ENCODE measurements at places on chromosomes 4 and X.

DNA sequence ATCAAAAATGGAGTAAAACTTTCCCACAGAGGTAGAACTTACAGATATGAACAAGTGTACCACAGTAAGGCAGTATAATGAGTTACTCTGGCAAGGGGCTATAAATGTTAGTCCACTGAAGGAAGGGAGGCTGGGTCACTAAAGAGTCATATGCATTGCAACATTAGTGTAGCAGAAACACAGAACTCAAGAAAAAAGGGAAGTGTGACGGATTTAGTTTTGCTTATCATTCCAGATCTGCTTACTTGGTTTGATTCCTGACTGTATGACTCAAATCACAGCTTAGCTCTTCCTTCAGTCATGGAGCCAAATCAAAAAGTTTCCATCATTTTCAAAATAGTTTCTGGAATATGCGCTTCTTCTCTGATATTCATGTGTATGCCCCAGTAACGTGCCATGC, 148.7 kb downstream of the FSTL5 start:
- DNase-seq, result no peak

DNA sequence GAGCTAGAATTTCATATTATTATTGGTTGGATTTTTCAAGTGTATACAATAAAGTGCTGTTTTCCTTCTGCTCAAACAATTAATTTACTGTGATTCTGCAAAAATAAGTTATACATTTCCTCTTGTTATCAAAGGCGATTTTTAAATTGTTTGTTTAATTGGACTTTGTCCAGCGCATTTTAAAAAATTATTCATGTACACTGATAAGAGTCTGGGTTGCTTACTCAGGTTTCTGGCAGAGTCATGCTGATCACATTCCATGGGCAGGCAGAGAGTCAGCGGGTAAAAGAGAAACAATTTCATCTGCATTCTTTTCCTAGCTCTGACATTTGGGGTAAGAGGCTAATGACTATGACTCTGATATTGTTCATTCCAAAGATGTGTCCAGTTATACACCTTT, 8.9 kb downstream of the FAT4 start:
- DNase-seq, result no peak

DNA sequence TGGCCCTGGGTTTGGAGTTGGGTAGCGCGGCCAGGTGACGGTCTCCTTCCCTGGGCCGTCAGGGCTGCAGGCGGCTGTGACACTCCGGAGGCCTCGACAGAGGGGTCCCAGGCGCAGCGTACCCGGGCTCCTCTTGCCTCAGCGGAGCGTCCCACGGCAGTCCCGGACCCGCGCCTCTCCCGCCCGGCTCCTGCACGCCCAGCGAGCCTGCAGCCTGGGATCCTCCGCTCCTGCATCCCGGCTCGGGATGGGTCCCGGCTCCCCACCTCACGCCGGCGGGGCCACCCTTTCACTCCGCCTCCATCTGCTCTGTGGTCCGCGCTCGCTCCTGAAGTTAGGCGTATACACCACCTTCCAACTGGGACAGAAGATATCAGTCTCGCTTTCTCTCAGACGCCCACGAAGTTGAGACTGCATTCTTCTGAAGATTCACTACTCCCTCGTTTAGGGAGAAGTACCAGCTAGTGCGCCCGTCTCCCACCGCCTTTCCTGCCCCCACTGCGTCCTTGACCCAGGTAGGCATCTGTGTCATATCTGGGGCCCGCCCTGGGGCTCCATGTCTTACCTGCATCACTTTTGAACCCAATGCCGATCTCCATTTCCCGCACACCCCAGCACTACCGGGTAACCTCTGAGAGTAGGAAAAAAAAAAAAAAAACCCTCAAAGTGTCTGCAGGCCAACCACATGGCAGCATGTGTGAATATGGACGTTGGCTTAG, 32.3 kb upstream of the KDR start:
- DNase-seq, result peak; percentile 62

DNA sequence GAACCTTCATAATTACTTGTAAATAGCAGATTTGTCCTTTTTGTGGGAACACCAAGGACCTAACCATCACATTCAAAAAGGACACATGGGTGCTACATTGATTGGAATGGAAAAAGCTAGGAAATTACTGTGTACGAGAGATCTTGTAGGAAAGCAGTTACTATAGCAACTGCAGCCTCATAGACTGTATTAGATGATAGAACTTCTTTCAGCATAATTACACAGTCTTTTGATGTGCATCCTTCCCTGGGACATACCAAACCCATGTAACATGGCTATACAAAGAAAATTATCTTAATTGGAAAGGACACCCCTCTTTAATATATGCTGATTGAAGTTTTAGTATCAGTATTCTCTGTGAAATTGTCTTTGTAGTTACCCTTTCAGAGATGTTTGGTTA, 130.7 kb upstream of the CTSO start:
- DNase-seq, result no peak

DNA sequence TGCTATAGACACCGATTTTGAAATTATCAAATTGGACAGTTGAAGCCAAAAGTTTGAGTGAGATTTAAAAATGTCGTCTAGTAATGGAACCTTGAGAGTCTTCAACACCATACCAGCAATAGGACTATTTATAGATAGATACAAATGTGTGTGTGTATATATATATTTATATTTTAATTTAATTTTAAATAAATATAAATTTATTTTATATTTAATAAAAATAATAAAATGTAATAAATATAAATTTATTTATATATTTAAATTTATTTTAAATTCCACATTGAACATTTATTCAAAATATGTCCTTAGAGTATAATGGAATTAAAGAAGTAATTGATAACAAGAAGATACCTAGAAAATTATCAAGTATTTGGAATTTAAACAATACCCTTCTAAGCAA, 221.9 kb upstream of the CXXC4 start:
- no peak for DNase-seq

GRCh38 chrX:50615570-50616158, 145.0 kb upstream of the DGKK start:
- DNase-seq, result no peak

- no peak for DNase-seq
These were observed 139.9 kb downstream of the FRMPD4 start for GRCh38 chrX:12278151-12278550.

GRCh38 chr4:37847311-37847884, 20.9 kb downstream of the PGM2 start:
- DNase-seq, result no peak

DNA sequence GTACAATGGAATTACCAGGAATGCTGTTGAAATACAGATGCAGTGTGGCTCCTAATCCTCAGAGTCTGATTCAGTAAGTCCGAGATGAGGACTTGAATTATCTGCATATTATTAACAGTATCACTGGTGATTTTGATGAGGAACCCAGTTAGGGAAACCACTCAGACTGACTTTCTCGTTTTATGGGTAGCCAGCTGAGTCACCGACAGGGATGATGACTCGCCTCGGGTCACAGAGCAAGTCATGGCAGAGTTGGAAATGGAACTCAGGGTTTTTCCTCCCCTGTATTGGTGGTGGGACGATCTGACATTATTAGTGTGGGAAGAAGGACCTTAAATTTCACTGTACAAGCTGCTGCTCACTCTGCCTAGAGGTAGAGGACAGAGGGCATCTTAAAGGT, 51.3 kb downstream of the RTL9 start:
- DNase-seq, result no peak

DNA sequence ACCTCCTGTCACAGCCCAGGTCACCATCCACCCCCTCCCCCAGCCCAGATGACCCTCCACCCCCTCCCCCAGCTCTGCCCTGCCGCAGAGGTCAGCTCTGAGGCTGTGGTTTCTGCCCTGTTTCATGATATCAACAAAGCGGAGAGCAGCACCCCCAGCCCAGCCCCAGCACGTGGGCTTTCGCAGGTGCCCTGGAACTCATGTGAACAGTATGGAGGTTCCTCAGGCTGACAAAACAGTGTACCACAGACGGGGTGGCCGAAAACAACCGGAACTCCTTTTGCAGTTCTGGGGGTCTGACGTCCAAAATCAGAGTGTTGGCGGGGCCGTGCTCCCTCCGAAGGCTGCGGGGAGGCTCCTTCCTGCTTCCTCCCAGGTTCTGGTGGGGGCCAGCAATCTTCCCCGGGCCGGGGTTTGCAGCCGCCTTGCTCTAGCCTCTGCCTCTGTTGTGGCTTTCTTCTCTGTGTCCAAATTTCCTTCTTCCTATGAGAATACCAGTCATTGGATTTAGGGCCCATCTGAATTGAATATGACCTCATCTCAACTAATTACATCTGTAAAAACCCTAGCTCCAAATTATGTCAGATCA, 7.9 kb upstream of the PSAPL1 start:
- DNase-seq, result no peak

GRCh38 chr4:139514382-139515059, 41.5 kb downstream of the SETD7 start:
- no peak for DNase-seq

DNA sequence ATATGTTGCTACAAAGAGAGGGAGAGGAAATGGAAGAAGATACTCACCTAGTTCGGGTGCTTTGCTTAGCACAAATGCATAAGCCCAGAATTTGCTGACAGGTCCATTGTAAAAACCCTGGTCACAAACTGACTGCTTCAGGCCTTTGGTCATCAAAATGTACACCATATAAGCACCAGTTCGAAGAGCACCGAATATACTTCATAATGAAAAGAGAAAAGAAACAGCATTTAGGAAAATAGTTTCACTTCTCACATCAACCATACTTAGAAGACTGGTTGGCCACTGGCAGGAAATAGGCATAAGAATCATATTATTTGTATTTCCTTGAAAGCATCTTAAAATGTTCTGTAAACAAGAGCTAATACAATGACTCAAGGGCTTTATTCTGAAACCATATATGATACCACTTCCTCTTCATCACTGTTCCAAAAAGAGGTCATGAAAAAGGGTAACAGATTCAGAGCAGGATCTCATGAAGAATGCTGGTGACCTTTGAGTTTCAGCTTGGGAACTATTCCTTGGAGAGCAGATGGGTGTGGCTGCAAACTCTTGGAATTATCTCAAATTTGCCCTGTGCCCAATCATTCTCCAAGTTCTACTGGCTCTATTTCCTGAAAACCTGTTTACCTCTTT, 138.7 kb downstream of the ELOVL6 start:
- no peak for DNase-seq

DNA sequence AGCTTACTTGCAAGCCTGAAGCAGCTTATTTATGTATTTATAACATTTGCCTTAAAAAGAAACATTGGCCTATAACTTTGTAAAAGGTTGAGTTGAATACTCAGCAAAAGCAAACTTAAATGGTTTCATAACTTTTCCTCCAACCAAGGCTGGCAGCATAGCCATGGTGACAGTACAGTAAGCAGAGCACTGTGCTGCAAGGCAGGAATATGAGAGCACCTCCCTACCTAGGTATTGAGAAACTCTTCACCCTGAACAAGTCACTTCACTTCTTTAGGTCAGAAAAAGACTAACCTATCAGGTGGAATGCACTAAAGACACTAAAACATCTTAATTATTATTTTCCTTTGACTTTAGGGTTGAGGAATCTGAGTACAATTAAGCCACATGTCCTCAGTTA, 63.9 kb upstream of the GYPA start:
- no peak for DNase-seq

DNA sequence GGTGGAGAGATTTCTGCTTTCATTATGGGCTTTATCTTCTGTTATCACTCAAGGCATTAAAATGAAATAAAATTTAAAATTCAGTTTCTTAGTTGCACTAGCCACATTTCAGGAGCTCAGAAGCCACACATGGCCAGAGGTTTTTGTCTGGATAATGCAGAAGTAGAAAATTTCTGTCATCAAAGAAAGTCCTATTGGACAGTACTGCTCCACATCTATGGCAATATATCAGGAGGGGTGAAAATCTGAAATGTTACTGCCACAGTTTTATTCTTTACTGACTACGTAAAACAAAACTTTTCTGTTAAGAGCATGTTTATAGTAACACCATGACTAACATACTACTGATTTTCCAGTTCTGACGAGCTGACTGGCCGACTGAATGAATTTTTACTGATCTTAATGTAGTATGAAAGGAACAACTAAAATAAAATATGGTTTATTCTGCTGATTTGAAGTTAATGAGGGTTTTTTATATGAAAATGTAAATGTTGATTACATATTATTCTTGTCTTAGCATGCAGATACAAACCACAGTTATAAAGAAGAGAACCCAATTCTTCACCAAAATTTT, 264.0 kb upstream of the HAND2 start:
- no peak for DNase-seq

GRCh38 chrX:38656350-38656915, 95.1 kb downstream of the TSPAN7 start:
- no peak for DNase-seq

DNA sequence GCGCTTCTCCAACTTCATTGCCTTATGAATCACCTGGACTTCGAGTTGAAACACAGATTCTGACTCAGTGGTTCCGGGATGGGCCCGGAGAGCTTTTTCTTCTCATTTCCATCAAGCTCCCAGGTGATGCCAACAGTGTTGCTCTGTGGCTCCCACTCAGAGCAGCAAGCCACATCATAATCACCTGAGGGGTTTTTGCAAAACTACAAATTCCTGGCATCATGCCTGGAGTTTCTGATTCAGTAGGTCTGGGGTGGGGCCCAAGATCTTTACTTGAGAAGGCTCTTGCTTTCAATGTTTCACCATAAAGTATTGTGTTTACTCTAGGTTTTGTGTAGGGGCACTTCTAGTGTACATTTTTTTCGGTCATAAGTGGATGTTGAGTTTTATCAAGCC, 7.0 kb downstream of the MTM1 start:
- DNase-seq, result no peak

DNA sequence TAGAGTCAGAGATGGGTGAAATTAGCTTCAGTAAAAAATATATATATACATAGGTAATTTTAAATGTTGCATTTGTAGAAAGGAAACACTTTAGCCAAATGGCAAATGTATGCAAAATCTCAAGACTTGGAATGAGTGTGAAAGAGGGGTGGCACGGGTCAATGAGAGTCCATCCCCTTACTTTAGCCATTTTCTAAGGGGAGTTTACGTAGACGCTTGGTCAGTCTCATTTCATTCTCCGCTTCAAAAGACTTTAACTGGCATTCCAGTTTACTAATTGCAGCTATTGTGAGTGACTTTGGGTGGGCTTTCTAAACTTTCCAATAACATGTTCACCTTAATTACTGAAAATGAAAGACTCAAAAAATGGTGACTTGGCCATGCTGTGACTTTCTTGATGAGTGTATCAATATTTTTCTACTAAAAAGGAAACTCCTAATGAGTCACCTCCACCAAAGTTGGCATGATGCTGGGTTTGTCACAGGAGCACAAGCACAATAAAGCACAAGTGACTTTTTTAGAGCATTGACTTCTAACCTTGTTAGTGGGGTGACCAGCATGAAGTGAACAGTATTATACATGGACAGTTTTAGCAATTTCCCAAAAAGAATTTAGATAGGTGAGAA, 356.0 kb upstream of the RASGEF1B start:
- no peak for DNase-seq

DNA sequence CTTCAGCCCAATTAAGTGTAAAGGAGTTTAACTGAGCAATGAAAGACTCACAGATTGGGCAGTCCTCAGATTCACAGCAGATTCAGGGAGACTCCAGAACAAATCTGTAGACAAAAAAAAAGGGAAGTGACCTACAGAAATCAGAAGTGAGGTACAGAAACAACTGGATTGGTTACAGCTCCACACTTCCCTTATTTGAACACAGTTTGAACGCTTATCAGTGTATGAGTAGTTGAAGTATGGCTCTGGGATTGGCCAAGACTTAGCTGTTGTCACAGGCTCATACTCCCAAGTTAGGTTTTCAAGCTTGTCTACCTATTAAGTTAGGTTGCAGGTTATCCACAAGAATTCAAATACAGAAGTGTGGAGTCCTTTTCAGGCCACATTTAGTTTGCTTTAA, 112.4 kb upstream of the ELOVL6 start:
- DNase-seq, result no peak

Measured in WTC11 (cell line).